Uterus (tissue), 4 donors: ENCODE measurements at places on chromosomes 6 and 20. TPM values are rescaled to one million over a fixed set of nuclear protein-coding genes. Genes with fewer than 3 reads are reported as not detected.

Gene SLC22A1
- not detected for total RNA-seq

DNA sequence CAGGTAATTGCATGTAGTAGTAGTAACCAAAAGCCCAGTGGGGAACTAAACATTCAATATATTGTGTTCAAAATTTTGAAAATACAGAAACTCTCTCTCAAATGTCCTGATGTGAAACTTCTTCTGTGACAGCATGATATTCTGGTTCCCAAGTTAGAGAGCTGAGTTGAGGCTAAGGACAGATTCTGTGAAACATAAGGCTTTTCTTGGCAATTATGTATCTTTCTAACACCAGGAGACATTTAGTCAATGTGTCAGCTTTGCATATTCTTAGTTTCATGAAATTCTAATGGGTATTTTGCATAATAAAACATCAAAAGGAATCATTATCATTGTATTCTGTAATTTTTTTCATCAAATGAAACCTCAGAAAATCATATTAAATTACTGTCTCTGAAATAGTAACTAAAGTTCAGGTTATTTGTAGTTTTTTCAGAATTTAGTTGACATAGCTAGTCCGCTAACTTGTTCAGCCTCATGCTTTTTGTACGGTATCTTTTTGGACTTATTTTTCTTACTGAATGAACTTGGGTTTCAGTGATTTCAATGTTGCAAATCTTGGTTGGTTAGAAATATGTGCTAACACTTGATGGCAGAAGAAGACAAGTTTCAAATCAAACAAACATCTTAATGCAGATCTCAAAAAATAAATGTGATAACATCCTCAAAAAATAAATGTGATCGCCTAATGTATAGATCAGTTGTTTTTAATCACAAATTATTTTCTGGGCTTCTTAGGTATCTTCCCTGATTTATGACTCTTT, 70.4 kb downstream of the AKAP7 start:
- H3K36me3 ChIP-seq: no peaks in the 10 kb centered on the region
- H3K4me1 ChIP-seq: no peaks in the 10 kb centered on the region
- DNase-seq: no peak
- no peaks in the 10 kb centered on the region for H3K27me3 ChIP-seq

Gene TRIM15
- not detected for total RNA-seq

DNA sequence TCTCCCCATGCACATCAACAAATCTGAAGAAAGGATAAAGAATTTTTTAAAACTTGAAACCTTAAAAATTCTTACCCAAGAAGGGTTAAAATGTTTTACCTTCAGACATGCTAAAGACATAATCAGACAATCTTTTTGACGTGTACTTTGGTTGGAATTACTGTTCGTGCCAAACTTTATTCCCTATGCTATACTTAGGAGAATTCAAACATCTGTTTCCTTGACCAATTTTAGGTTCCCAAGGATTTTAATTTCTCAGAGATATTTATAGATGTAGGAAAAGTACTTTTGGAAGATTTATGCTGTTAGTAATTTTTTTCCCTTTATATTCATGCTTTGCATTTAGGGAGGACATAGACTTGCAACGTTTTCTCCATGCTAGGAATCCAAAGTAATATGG, 108.4 kb downstream of the AFG1L start:
- H3K36me3 ChIP-seq: no peaks in the 10 kb centered on the region
- no peak for DNase-seq
- no peaks in the 10 kb centered on the region for H3K4me1 ChIP-seq
- no peak overlapping the region for H3K4me3 ChIP-seq

DNA sequence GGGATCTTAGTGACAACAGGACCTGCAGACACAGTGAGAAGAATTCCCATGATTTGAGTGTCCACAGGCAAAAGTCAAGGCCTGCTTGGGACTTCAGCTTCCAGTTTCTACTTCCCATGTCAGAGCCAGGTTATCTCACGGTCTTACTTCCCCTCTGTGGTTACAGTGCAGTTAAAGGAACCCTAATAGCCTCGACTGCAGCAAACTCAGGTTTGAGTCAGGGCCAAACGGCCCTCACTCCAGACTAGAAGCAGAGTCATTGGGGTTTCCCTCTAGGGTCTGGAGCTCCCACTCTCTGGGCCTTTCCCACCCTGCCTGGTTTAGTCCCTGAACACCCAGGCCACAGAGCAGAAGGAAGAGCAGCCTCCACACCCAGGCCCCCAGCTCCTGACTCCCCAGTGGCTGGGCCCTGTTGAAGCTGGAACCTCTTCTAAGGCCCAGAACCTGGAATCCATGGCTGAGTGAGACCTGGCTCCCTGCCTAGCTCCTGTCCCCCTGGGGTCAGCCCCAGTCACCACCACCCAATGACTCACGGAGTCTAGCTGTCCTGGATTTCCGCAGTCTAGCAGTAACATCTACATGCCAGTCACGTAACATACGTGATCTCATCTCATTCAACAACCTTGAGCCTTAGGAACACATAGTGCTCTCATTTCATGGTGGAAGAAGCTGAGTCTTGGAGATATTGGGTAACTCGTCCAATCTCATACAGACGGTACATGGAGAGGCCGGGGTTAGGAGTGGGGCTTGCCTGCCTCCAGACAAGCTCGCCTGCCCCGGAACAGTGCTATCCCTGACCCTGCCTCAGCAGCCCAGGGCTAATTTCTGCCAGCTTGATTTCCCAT, 9.2 kb upstream of the GHRH start:
- no peak overlapping the region for H3K27ac ChIP-seq
- H3K36me3 ChIP-seq: no peaks in the 10 kb centered on the region
- no peak for DNase-seq
- no peaks in the 10 kb centered on the region for H3K27me3 ChIP-seq
- no peak overlapping the region for H3K4me3 ChIP-seq
- H3K4me1 ChIP-seq: no peaks in the 10 kb centered on the region

DNA sequence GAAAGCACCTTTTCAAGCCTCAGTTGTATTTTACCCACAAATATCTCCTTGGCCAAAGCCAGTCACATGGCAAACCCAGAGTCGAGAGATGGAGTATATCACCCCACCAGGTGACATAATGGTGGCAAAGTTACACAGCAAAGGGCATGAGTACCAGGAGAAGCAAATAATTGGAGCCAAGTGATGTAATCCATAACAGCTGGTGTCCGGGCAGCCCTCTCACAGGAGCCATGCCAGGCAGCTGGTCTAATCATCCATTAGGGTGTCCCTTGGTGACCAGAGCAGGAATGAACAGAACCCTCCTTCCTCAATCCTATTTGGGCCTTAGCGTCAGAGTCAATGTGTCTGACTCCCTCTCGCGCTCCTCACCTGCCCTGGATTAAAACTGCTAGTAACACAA, 272.1 kb downstream of the LRFN2 start:
- H3K27ac ChIP-seq: no peak overlapping the region
- H3K4me3 ChIP-seq: no peak overlapping the region
- H3K4me1 ChIP-seq: no peaks in the 10 kb centered on the region
- H3K36me3 ChIP-seq: no peaks in the 10 kb centered on the region
- H3K27me3 ChIP-seq: no peaks in the 10 kb centered on the region

DNA sequence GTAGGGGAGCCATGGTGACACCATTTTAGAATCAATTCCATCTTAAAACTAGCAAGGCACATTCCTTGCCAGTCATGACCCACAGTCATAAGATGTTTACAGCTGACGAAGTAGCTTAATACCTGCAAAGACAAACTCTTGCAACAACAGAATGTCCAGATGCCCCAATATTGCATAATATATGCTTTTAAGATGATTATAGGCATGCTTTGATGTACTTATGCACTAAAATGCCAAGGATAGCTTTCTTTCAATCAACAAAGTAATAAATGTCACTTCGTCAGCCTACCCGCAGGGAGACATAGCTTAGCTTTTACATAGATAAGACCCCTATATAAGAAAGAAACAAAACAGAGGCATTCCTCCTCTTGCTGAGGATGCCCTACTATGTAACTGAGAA, 26.7 kb downstream of the ACSS1 start:
- no peak overlapping the region for H3K27ac ChIP-seq
- no peaks in the 10 kb centered on the region for H3K36me3 ChIP-seq
- no peak for DNase-seq
- H3K27me3 ChIP-seq: no peaks in the 10 kb centered on the region
- H3K4me1 ChIP-seq: no peaks in the 10 kb centered on the region

Gene MEP1A
- under 0.01 TPM for total RNA-seq

DNA sequence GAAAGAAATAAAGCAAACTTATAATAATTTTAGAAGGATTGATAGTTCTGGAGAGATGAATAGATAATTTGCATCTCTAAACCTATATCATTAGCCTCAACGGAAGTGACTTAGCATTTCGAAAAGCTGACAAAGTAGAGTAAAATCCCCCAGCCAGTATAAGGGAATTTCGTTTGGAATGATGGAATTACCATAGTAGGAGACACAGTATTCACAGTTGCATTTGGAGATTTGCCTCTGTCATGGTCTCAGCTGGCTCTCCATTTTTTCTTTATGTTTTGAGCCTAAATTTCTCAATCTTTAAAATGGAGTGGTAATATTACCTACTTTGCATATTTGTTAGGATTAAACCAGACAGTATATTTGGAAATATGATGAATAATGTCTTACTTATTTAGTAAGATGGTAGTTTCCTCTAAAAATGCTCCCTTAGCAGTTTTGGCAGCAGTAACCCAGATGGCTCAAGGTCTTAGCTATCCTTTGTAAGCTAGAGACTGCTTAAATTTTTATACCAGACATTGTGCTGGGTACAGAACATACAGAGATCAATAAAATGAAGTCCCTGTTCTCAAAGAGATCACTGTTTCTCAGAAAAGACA, 58.2 kb downstream of the SMAP1 start:
- no peaks in the 10 kb centered on the region for H3K36me3 ChIP-seq
- no peaks in the 10 kb centered on the region for H3K4me1 ChIP-seq
- H3K27me3 ChIP-seq: no peaks in the 10 kb centered on the region

Gene TRIM40
- not detected for total RNA-seq
